MM.1S (cell line): ENCODE measurements at places on chromosomes 7 and 10.

DNA sequence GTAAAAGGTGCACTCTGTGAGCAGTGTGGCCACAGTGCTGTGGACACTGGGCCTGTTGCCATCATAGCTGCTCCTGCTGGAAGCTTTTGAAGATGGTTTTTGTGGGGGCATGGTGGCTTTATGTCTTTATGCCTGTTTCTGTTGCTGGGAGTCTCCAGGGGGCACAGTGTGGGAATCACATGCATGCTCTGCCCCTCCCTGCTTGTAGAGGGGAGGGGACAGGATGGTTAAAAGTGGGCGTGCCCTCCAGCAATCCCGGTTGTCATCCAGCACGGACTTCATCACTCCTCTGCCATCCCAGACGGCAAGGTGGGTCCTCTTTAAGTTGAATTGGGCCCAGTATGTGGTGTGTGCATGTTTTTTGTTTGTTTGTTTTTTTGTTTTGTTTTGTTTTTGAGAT is 20.2 kb downstream of the OGDH start:
- no peak for DNase-seq

DNA sequence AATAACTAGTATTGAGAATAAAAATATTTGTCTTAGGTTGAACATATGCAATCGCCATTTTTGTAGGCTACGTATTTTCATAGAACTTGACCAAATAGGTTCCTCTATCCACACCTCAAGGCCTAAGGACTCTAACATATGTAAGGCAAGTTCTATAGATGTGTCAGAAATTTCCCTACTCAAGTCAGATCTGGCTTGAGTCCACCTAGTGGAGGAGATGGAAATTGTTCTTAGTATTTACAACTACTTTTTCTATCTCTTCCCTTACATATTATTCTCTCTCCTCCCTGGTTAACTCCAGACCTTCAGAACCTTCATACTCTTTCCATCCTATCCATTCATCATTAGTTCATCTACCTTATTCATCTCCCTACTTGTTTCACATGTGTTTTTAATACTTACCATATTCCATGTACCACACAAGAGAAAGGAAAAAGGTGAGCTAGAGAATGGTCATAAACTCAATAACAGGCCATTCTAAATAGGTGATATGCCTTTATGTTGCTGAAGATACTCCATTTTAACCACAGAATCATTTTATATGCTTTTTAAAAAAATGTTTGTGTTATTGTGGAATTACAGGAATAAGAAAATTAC is 174.5 kb upstream of the HDAC9 start:
- DNase-seq, result peak; percentile 65

- DNase-seq, result peak; percentile 13
Measured at GRCh38 chr7:39355664-39356063, 210.5 kb upstream of the YAE1 start.

DNA sequence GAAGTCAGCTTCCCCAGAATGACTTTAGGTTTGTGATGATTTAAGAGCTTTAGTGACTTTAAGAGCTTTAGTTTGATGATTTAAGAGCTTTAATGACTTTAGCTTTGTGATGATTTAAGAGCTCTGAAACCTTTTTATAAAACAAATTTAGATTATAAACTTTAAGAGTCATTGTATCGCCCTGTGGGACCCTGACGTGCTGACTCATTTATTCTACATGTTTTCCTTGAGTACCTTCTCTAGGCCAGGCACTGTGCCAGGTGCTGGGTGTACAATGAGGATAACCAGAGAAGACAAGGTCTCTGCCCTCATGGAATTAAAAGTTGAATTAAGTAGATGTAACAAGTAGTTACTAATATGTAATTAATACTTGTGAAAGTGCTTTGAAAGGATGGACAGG is 45.4 kb downstream of the CNNM1 start:
- no peak for DNase-seq

DNA sequence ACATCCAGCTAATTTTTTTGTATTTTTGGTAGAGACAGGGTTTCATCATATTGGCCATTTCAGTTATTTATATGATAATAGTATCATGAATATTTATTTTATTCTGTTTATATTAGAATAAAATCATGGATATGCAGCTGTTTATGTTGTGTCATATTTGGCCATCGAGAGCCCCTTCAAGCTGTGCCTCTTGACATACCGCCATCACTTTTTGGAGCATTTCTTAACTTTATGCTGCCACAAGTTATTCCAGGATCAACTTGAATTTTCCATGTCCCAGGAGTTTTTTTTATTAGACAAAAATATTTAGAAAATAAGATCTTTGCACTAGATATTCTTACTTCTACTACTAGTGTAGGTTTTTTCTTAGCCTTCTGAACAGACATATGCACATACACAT is 1067.0 kb upstream of the LRRTM3 start:
- DNase-seq, result no peak

DNA sequence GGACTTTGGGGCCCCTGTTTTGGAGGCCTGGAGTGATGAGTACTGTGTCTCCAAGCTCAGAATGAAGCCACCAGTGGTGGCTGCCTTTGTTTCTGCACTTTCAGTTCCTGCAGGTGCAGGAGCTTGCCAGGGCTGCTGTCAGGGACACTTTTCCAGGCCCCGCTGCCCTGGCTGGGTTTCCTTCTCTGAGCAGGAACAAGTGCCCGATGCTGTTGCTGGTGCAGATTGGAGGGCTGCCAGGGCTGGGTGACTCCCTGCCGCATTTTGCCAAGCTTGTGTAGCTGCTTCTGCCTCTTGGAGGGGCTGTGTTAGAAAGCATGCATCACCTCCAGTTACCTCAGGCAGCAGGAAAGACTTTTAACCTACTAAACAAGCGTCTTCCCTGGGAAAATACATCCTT is 211.1 kb downstream of the MGMT start:
- no peak for DNase-seq

GRCh38 chr10:129933456-129934092 is 30.5 kb downstream of the EBF3 start:
- DNase-seq, result no peak

GRCh38 chr7:130491841-130492522 is at the start of gene MEST:
MEST (plus strand) TSS chr7:130492085; CDS start chr7:130492314, 229 bp downstream.
- no peak for DNase-seq

- DNase-seq, result no peak
Measured at GRCh38 chr10:131480066-131480465, 168.5 kb upstream of the TCERG1L start.
